Lower lobe of right lung (tissue), 2 donors: ENCODE measurements at places on chromosomes 4 and X. TPM values are rescaled to one million over a fixed set of nuclear protein-coding genes. Genes with fewer than 3 reads are reported as not detected.
A peak's percentile ranks its signal among the peaks of the same experiment; 100 is the strongest.

DNA sequence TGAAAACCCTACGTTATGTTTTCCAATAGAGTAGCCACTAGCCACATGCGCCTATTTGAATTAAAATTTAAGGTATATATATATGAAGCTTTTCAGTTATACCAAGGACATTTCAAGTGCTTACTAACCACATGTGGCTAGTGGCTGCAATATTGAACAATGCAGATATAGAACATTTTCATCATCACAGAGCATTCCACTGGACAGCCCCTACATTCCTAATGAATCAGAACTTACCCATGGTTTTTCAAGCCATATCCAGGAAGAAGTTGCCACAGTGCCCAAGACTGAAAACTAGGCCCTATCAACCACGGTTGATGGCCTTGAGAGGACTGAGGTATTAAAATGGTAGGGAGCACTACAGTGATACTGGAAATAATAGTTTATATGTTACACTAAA lies 29.7 kb downstream of the NEK1 start:
- H3K36me3 ChIP-seq: peaks cover 40% of the 10 kb centered on the region
- H3K27me3 ChIP-seq: no peaks in the 10 kb centered on the region
- no peak for DNase-seq
- no peak overlapping the region for H3K4me3 ChIP-seq

- no peaks in the 10 kb centered on the region for H3K36me3 ChIP-seq
- DNase-seq: no peak
- H3K27me3 ChIP-seq: no peaks in the 10 kb centered on the region
- no peak overlapping the region for H3K27ac ChIP-seq
Observed at GRCh38 chr4:70680934-70681333, 7.4 kb upstream of the UTP3 start.

DNA sequence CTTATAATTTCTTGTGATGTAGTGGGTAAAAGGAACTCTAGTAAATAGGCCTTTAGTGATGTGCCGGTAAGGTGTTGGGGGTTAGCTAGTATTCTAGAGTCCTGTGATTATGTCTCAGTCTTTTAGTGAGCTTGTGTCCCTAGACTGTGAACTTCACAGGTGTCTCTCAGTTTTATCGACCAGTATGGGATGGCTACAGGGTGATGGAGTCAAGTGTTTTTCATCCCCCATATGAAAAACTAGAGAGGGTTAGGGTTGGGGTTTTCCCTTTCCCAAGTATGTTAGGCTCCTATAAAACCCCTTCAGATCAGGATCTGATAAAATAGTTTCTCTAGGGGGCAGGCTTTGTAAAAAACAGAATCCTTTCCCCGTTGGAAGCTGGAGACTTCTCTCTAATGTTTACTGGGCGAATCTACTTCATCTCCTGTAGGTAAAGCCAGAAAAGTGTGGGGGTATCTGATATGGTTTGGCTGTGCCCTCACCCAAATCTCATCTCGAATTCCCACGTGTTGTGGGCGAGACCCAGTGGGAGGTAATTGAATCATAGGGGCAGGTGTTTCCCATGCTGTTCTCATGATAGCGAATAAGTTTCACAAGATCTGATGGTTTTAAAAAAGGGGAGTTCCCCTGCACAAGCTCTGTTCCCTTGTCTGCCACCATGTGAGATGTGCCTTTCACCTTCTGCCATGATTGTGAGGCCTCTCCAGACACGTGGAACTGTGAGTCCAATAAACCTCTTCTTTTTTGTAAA lies 120.8 kb downstream of the DTHD1 start:
- no peak overlapping the region for H3K4me3 ChIP-seq
- H3K36me3 ChIP-seq: no peaks in the 10 kb centered on the region
- no peak for DNase-seq
- no peak overlapping the region for H3K27ac ChIP-seq
- no peaks in the 10 kb centered on the region for H3K4me1 ChIP-seq

DNA sequence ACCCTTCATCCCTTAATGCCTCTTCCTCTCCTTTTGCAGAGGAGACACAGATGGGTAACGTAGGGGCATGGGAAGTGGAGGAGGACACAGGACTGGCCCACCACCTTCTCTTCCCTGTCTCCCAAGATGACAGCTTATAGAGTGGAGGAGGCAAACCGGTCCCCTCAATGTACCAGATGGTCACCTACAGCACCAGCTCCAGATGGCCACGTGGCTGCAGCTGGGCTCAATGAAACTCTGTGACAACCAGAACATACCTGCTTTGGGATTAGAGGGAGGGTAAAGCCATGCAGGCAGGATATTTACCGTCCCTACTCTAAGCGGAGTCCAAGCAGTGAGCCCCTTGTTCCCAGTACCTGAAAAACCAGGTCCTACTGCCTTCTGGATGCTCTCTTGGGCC lies 7.5 kb upstream of the KLHL15 start:
- no peak overlapping the region for H3K27ac ChIP-seq
- H3K4me1 ChIP-seq: no peaks in the 10 kb centered on the region
- H3K27me3 ChIP-seq: no peaks in the 10 kb centered on the region
- H3K36me3 ChIP-seq: no peaks in the 10 kb centered on the region

DNA sequence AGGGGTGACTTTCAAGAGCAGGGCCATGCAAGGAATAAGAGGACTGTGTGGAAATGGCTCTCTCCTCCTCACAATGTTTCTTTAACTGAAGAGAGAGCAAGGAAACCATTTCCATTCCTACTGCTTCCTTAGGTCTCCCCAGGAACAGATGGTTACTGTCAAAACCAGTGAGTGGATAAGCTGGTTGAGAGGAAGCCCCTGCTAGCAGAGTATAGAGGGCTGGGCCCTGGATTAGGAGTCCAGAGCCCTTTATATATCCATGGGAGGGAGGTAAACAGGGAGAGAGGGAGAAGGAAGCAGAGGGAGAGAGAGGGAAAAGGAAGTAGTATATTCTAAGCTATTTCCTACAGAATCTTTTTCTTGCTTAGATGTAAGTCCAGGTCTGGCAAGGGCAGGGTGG lies 43.8 kb upstream of the LAS1L start:
- H3K4me3 ChIP-seq: no peak overlapping the region
- H3K27me3 ChIP-seq: no peaks in the 10 kb centered on the region
- H3K4me1 ChIP-seq: no peaks in the 10 kb centered on the region
- H3K27ac ChIP-seq: no peak overlapping the region
- H3K36me3 ChIP-seq: no peaks in the 10 kb centered on the region
- no peak for DNase-seq

DNA sequence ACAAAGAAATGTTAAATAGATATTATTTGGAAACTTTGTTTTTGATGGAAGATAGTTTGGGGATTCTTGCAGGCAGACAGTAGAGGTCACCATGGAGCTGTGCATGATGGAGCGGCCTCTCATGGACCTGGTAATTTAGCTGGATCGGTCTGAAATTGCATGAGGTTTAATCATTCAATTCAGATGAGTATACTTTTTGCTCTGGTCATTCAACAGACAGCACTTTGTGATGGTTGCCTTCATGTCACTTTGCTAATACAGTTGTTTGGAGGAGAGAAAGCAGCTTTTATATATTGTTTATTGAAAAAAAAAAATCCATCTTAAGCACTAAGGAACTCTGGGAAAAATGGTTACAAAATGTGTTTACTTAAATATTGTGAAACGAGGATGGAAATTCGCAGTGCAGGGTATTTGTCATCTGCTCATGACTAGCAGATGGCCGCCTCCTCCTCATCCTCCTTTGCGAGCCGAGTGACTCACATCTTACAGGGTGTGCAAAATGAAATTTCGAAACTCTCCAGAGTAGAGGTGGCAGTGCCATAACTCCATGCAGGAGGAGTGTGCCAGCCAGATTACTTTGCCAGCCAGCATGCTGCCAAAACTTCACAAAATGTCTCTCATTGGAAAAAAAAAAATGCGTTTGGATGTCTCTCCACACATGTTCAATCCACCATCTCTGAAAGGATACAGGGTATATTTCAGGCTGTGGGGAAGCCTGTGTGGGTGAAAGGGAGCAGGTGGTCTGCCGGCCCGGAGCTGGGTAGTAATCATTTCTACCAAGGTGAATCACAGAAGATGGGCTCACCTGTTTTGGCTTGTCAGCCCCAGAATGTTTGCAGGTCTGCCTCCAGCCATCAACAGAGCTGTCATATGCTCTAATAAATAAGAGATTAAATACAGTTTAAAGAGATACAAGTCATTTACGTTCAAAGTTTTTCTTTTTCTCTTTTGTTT lies 314.9 kb upstream of the DIPK2B start:
- H3K4me3 ChIP-seq: no peak overlapping the region
- H3K27me3 ChIP-seq: no peaks in the 10 kb centered on the region
- H3K36me3 ChIP-seq: no peaks in the 10 kb centered on the region
- DNase-seq: peak; percentile 67

Gene GASK1B
- total RNA-seq: 22.7 TPM
